ENCODE measurements at places on chromosomes 1 and 21.

DNA sequence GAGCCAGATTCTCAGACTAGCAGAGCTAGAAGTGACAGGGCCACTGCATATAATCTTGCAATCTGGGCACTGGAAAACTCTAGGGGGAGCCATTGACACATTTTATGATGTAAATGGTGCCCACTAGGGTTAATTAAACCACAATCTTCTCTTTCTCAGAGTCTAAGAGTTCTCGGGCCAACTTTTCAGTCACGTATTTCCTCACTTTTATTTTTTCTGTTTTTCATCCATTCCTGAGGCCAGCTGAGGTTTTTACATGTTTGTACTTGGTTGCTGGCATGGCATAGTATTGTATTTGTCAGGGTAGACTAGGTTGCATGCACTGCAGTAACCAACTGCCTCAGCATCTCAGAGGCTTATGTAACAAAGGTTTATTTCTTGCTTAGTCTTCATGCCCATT lies 138.2 kb downstream of the ZNF326 start:
- peak; percentile 31 for DNase-seq

GRCh38 chr1:43995984-43996732 lies 4.8 kb downstream of the CCDC24 start:
- DNase-seq: no peak

GRCh38 chr1:241730031-241730430 lies 78.0 kb downstream of the WDR64 start:
- DNase-seq: no peak

GRCh38 chr1:71228742-71229365 lies 148.0 kb upstream of the ZRANB2 start:
- DNase-seq: no peak

DNA sequence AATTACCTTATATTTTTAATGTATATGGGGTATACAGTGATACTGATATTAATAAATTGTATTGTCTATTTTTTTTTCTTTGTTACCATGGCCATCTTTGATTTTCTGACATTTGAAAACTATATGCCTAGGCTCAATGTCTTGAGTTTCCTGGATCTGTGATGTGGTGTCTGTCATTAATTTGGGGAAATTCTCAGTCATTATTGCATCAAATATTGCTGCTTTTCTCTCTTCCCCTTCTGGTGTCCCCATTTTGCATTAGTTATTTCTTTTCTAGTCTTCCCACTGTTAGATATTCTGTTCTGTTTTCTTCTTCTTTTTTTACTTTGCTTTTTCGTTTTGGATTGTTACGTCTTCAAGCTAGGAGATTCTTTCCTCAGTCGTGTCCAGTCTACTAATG lies 33.8 kb downstream of the ZBTB40 start:
- no peak for DNase-seq

DNA sequence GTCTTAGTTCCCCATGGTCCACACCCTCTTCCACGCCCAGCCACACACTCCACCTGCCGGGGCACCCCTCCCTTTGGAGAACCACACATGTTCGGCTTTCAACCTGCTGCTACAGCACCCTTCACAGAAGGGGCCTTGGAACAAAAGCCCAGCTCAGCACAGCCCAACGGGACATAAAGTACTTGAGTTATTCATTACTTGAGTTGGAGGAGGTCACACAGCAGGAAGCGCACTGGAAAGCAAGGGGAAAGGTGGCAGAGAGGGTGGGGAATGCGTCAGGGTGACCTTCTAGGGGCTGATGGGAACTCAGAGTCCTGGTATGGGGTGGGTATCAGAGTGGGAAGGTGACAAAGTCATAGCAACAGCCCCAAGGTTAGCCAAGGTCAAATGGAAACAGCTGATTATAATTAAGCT lies 3.0 kb upstream of the ATP1B1 start:
- DNase-seq: no peak

DNA sequence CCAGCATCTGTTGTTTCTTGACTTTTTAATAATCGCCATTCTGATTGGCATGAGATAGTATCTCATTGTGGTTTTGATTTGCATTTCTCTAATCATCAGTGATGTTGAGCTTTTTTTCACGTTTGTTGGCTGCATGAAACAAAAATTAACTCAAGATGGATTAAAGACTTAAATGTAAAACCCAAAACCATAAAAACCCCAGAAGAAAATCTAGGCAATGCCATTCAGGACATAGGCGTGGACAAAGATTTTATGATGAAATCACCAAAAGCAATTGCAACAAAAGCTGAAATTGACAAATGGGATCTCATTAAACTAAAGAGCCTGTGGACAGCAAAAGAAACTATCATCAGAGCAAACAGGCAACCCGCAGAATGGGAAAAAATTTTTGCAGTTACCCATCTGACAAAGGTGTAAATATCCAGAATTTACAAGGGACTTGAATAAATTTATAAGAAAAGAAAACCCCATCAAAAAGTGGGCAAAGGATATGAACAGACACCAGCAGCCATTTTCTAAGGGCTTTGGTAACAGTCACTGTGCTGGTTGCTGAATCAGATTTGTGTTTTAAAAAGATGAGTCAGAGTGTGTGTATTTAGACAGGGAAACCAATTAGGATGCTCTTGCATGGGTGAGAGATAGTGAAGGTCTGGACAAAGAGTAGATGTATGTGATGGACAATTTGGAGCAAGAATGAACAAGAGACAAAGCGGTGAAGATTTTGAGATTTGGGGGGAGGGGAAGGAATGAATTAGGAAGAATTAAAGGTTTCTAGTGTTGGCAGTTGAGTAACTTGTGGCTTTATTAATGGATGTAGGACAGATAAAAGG lies 110.7 kb downstream of the RYR2 start:
- DNase-seq: no peak

DNA sequence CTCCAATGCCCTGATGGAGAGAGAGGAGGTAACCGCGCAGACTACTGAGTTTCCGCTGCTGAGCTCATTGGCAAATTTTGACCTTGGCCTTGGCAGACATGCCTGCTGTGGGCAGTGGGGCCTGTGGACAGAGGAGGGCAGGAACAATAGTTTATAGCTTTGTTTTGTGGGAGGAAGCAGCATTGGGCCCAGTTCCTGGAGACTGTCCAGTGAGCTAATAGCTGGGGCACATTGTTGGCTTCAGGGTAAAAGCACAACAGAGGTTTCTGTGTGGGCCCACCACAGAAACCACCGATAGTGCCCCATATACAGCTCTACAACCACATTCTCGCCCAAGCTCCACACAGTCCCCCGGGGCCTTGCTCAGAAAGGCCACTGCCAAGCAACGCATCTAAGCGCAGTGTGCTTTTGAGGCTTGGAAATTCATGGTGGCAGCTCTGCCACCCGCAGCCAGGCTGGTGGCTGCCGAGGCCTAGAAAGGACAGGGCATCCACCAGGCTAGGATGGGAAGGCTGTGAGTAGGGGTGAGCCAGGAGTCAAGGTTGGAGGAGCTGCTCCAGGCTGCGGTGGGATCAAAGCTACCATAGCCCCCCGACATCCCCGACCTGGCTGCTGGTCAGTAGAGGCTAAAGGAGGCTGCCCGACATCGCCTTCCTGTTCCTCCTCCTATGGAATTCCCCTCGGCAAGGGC lies 43.2 kb downstream of the NEK2 start:
- DNase-seq: no peak

DNA sequence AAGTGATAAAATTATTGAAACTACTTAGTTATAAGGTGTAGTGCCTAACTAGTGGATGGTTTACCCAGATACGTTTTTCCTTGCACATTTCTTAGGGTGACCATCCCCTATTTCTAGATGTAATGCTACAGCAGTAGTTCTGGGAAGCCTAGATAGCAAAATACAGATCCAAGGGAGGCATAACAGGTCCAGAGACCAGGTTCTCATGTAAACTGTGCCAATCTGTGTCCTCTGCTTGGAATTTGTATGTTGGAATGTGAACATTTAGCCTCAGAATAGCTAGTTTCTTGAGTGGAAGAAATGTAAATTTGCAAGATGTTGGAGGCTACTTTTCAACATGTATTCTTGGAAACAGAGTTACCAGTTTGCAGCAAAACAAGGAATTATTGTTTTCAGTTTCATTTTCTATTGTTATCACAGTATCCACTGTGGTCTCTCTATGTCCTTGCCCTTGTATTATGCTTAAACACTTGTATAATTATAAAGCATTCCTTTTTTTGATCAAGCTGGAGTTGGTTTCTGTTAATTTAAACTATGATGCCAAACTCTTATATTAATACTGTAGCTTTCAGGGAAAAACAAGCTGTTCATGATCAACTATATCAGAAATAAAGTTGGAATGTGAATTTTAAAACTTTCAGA lies 102.0 kb upstream of the BRINP3 start:
- no peak for DNase-seq

GRCh38 chr21:37530901-37531351 lies 164.4 kb downstream of the DYRK1A start:
- DNase-seq: no peak

Data from SHP77 treated with DMSO at 0.1 percent for 48 hours (cell line).